Activated CD8-positive, alpha-beta T cell treated with anti-CD3 and anti-CD28 coated beads, Interleukin-2, amount 10 ng/mL, durations not matched to agents 7 days and 5 days (primary cell): ENCODE measurements at places on chromosomes 5 and 9. TPM values are rescaled to one million over a fixed set of nuclear protein-coding genes. Genes with fewer than 3 reads are reported as not detected.

Gene TEX48
- total RNA-seq, result 1.7 TPM

Gene MZB1
- total RNA-seq, result 19.9 TPM

Gene LRRC19
- not detected for total RNA-seq

Gene FBP1
- total RNA-seq, result 0.21 TPM

Gene SHISAL2B
- total RNA-seq, result not detected

Gene SPINK13
- total RNA-seq, result not detected

Gene GPR150
- total RNA-seq, result 0.74 TPM

Gene ANKRD18B
- total RNA-seq, result not detected
